Activated CD4-positive, alpha-beta T cell treated with anti-CD3 and anti-CD28 coated beads, Interleukin-2, amount 10 ng/mL, durations not matched to agents 24 days and 14 days (primary cell): ENCODE measurements at places on chromosomes 16 and 17. TPM values are rescaled to one million over a fixed set of nuclear protein-coding genes. Genes with fewer than 3 reads are reported as not detected.
A peak's percentile ranks its signal among the peaks of the same experiment; 100 is the strongest.

CACNG5 gene
- not detected in 2 replicates for total RNA-seq

DNA sequence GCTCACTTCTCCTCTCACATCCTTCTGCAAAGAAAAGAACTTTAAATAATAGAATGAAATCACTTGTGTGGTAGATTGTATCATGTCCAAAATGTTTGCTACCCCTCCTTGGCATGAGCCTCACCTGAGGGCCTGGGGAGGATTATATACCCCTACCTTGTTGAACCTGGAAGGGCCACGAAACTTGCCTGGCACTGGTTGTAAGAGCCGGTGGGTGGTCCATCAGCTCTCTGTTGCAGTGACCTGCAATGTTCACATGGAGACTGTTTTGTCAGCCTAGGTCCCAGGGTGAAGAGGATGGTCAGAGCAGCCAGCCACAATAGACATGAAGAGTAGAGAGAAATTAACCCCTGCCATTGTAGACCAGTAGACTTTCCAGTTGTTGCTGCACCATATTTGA, 10.2 kb downstream of the RSAD1 start:
- DNase-seq: no peak

GRCh38 chr17:65334406-65334805, 197.2 kb downstream of the RGS9 start:
- peak; percentile 40 for DNase-seq

DNA sequence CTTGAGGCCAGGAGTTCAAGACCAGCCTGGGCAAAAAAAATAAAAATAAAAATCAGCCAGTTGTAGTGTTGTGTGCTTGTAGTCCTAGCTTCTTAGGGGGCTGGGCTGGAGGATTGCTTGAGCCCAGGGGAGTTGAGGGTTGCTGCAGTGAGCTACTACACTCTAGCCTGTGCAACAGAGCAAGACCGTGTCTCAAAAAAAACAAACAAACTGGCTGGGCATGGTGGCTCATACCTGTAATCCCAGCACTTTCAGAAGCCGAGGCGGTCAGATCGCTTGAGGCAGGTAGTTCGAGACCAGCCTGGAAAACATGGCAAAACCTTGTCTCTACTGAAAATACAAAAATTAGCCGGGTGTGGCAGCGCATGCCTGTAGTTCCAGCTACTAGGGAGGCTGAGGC, 4.9 kb upstream of the UBALD2 start:
- no peak for DNase-seq

TMED6 gene
- total RNA-seq: 1.6 and 1.7 TPM in 2 replicates

GRCh38 chr17:43669971-43670644, 8.4 kb upstream of the MEOX1 start:
- peak; percentile 62 for DNase-seq

SPATA32 gene
- total RNA-seq: 0.28 and 0.40 TPM in 2 replicates

DNA sequence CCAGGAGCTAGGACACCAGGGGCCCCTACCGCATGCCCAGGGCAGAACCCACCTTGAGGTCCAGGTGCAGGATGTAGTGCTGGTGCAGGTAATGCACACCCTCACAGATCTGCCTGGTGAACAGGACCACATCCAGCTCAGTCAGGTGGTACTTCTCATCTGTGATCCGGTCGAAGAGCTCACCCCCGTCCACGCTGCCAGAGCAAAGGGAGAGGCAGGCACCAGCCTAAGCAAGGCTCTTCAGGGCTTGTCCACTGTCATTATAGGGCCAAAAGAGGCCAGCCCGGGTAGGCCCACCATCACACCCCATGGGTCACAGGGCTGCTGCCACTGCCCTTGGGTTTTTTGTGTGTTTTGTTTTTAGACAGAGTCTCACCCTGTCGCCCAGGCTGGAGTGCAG, 21.0 kb downstream of the MYLK3 start:
- no peak for DNase-seq

- peak; percentile 86 for DNase-seq
Measured at GRCh38 chr17:50361561-50362480, 11.2 kb downstream of the MRPL27 start.

GRCh38 chr17:16435925-16436886, 20.8 kb downstream of the TRPV2 start:
- no peak for DNase-seq

KRT12 gene
- total RNA-seq: not detected in 2 replicates

DNA sequence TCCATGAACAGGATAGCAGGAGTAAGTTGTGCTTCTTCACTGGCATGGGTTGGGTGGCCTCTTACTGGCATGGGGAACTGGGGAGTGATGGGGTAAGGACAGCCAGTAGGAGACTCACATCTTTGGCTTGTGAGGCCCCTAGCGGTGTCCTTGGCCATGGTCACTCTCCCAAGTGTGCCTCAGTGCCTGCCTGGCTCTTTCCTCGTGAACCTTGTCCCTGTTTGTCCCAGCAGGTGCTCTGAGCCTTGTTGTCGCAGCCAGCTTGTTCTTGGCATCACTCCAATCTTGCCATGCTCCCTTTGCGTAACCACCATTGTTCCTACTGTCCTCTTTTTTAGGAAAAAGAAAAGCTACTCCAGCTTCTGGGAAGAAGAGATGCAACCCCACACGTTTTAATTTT, 53.6 kb upstream of the SDK2 start:
- DNase-seq: no peak

DNA sequence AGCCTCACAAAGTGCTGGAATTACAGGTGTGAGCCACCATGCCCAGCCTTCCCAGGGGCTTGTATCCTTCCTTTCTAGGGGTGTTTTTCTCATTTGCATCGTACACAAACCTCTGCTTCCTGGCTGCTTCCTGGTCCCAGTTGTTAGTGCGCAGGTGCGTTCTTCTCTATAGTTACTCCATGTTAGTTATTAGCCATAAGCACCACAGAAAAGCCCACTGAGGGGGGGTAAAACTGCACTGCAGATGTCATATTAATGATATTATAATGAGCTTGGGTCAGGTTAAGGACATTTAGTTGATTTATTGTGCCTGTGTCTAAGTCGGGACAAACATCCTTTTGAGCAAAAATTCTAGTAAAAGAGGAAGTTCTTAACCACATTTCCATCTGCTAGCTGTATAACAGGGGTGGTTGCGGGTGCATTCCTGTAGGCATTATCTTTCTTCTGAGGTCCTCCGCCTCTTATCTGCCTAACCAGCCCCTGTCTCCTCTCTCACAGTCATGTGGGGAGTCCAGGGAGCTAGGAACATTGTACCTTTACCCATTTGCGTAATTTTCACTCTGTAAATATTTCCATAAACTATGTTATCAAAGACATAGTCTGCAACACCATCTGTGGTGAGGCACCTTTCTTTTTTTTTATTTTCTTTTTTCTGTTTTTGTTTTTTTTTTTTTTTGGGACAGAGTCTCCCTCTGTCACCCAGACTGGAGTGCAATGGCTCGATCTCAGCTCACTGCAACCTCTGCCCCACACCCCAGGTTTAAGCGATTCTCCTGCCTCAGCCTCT, 23.6 kb upstream of the ATF7IP2 start:
- peak; percentile 78 for DNase-seq

DNA sequence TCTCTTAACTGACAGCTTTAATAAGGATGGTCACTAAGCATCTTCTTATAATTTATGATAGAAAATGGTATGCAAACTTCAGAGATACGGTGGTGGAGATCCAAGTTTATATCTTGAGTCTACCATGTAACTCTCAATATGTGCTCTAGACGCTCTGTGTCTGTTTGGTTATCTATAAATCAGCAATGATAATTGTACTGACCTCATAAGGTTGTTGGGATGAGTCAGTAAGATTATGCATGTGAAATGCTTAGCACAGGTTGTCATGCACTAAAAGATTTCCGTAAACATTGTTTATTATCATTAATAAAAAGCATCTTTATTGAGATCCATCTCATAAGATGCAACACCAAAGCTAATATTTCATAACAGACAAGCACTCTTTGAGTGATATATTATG, 1094.9 kb upstream of the EEF2KMT start:
- no peak for DNase-seq

DNA sequence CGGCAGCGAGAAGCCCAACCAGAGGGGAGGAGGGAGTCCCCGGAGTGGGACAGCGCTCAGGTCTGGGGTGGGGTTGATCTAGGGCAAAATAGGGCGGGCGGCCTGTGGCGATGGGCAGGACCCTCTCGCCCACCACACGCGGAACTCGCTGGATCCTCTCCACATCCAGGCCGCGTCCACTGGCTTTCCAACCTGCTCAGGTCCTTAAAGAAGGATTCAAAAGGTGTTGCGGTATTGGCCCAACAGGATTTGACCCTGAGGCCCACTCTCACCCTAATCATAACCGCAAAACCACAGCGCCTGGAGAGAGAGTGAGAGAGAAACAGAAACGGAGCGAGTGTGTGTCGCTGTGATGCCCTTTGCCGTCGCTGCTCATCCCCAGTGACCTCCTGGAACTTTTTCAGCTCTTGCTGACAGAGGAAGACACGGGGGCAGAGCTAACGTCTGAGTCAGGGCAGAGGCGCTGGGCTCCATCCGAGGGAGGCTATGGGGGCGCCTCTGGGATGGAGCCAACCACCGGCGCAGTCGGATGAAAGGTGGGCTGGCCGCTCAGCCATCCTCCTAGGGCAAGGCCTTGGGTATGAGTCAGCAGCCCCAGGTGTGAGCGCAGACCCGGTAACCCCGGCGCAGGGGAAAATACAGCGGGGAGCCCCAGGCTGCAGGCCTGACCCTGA, 16.7 kb upstream of the OR1F1 start:
- peak; percentile 79 for DNase-seq

DNA sequence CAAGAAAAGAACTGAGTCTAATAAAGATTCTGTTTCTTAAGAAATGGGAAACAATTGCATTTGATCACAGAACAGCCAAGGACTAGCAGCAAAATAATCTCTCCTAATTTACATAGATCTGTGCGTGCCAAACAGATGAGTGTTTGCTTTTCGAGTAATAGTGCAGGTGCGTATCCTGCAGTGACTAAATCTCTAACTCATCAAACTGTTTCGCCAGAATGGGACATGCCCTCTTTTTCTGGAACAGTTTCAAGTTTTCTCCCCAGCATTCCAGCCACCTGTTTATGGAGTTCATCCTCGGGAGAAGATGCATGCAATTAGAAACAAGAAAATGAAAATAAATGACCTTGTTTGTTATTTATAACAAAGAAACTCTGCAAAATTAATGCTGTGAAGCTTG, 5.7 kb upstream of the TOX3 start:
- no peak for DNase-seq

GRCh38 chr16:87914812-87915211, 21.5 kb downstream of the CA5A start:
- DNase-seq: no peak

DNA sequence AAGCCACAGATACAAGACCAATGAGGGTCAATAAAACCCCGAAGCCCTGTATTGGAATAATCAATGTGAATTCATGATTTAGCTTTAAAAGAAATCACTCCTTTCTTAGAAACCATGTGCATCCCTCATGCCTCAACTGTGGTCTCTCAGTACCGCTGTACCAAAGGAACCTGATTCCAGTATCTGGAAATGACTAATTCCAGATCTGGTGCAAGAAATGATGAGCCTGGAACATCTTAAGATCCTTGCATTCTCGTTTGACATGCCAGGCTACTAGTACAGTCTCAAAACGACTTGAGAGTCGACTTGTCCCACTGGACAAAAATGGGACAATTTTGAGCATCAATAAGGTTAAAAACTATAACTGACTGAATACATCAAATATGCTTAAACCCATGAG, 21.2 kb downstream of the USP31 start:
- DNase-seq: no peak

DNA sequence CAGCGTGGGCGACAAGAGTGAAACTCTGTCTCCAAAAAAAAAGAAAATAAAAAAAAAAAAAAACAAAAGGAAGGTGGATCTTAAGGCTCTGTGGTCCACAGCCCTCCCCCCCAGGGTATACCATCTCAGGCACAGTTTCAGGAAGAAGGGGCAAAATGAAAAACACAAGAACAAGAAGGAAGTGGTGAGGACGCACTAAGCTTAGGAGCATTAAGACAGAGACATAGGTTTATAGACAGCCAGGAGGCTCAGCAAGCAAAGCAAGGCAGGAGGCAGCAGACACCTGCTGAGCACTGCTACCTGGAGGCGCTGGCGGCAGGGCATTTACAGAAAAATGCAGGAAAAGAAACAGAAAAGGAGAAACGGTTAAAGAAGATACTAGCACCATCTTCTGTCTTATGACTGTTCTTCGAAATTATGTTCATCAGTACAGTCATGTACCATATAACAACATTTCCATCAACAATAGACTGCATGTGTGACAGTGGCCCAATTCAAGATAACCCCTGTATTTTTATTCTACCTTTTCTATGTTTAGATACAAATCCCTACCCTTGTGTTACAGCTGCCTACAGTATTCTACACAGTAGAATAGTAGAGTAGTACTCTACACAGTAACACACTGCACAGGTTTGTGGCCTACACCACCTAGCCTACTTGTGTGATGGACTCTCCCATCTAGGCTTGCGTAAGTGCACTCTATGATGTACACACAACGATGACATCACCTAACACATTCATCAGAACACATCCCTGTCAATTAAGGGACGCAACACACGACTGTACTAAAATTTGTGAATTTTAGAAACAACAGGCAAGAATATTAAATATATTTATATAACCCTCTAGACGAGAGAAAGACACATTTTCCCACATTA, 62.5 kb downstream of the XPO6 start:
- peak; percentile 78 for DNase-seq

STAT3 gene
- total RNA-seq: 252 and 258 TPM in 2 replicates

DNA sequence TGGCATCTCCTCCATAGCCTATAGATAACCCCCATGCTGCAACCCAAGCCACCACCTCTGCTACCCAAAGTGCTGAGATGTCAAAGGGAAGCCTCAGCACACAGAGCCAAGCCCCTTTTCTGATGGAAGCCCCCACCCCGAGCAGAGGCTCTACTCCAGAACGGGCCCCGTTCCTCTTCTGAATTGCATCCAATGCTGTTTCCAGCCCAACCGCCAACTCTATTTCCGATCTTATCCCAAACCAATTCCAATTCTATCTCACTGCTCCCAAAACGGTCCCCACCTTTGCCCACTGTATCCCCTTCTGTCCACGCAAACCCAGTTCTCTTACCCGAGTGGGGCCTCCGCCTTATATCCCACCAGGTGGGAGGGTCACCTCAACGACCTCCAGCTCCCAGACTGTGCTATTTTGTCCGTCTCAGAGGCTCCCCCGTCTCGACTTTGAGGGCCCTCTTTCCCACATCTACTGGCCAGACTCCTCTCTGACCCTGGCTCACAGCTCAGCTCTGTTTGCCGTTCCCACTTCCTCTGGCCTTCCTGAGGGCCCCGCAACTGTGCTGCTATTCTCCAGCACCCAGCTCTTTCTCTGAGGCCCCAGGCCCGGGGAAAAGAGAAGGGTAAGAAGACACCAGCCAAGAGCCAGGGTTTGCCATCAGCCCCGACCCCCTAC, 487 bp downstream of the SRL start:
- DNase-seq: no peak

- no peak for DNase-seq
Measured at GRCh38 chr16:262121-262745, 13.5 kb downstream of the RGS11 start.

DNA sequence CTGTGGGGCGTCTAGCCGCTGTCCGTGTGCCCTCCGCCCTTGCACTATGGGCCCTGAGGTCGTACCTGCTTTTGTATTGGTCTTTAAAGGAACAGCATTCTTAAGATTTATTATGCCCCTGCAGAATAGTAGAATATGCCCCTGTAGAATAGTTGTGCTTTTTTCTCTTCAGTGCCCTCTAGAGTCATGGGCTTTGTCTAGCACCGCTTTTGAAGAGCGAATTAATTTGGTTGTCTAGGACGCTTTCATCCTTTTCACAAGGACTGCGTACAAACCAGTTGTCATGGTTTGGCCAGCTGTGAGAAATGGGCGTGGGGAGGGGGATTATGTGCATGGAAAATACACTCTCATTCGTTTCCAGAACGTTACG, 621 bp downstream of the CEP95 start:
- peak; percentile 83 for DNase-seq
